ENCODE measurements at places on chromosomes 2 and 18.

- DNase-seq: no peak
- H3K27me3 ChIP-seq: no peaks in the 10 kb centered on the region
- H3K27ac ChIP-seq: no peak overlapping the region
- H3K36me3 ChIP-seq: no peaks in the 10 kb centered on the region
- H3K4me1 ChIP-seq: no peaks in the 10 kb centered on the region
- H3K4me3 ChIP-seq: no peak overlapping the region
These were observed 519.4 kb upstream of the DSEL start for GRCh38 chr18:68035774-68036522.

- no peak overlapping the region for H3K4me3 ChIP-seq
- H3K36me3 ChIP-seq: no peaks in the 10 kb centered on the region
- no peaks in the 10 kb centered on the region for H3K4me1 ChIP-seq
- DNase-seq: no peak
- no peaks in the 10 kb centered on the region for H3K27me3 ChIP-seq
These were observed 366.0 kb downstream of the CPS1 start for GRCh38 chr2:210922419-210922818.

DNA sequence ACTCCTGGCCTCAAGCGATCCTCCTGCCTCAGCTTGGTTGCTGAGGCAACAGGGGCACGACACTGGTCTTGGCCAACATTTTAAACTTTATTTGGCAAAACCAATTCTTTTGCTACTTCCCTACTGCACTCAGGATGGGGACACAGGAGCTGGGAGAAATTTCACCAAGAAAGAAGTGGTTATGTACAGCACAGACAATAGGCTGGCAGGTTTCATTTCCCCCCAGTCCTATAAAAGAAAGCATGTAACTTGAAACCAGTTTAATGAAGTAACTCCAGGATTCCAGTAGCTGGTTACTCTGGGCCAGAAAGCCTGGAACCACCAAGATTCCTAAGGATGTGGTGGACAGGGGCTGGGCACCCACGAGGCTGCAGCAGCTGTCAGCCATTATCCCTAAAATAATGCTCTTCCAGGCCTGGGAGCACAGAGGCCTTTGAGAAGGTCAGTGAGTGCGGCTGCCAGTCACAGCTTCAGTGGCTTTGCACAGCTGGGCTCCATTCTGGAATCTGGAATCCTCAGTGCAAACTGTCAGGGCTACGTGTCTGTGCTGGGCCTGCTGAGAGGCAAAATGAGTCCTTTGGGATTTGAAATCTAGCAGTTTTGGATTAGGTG is 142.3 kb upstream of the ITGA6 start:
- no peaks in the 10 kb centered on the region for H3K36me3 ChIP-seq
- no peaks in the 10 kb centered on the region for H3K27me3 ChIP-seq
- no peak for DNase-seq
- no peak overlapping the region for H3K4me3 ChIP-seq
- no peak overlapping the region for H3K27ac ChIP-seq

DNA sequence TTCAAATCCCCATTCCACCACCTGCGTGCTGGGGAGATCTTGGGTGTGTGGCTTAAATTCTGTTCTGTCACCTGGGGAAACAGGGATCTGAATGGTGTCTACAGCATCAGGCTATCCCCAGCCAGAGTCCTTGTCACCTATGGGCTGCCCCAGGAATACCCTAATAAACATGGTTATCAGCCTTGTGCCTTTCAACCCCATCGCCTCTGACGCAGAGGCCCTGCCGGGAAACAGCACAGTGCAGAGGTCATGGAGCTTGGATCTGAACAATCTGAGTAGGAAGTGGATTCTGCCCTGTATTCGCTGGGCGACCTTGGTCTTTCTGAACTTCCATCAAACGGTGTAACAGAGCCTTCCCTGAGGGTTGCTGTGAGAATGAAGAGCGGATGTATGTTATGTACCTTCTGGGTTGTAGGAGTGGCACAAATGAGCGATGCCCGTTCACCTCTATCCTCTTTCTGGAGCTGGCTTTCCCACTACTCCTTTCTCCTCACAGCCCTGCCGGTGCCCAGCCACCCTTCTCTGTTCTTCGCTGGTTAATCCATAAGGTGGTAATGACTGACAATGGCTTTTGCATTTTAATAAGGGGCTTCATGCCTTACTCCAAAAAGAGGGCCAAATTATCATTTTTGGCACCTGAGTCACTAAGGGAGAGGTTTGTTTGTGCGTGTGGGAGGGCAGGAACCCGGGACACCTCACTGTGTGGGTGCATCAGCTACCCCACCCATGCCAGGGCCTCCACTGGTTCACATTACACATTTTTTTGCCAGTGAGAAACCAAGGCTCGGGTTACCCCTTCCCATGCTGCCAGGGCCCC is 256.5 kb downstream of the MYCN start:
- H3K27ac ChIP-seq: no peak overlapping the region
- no peak overlapping the region for H3K4me3 ChIP-seq
- no peaks in the 10 kb centered on the region for H3K27me3 ChIP-seq
- no peaks in the 10 kb centered on the region for H3K36me3 ChIP-seq
- DNase-seq: no peak
- H3K4me1 ChIP-seq: peaks cover 23% of the 10 kb centered on the region

- DNase-seq: no peak
- H3K27me3 ChIP-seq: no peaks in the 10 kb centered on the region
- H3K36me3 ChIP-seq: peaks cover 6% of the 10 kb centered on the region
- H3K27ac ChIP-seq: no peak overlapping the region
- no peak overlapping the region for H3K4me3 ChIP-seq
These were observed 33.6 kb downstream of the DGKD start for GRCh38 chr2:233387667-233388528.

GRCh38 chr18:11785444-11786055 is 65.7 kb upstream of the CHMP1B start:
- peaks cover 25% of the 10 kb centered on the region for H3K4me1 ChIP-seq
- no peaks in the 10 kb centered on the region for H3K36me3 ChIP-seq
- H3K27ac ChIP-seq: peak overlapping the region; percentile 32
- H3K4me3 ChIP-seq: peak overlapping the region; percentile 48

DNA sequence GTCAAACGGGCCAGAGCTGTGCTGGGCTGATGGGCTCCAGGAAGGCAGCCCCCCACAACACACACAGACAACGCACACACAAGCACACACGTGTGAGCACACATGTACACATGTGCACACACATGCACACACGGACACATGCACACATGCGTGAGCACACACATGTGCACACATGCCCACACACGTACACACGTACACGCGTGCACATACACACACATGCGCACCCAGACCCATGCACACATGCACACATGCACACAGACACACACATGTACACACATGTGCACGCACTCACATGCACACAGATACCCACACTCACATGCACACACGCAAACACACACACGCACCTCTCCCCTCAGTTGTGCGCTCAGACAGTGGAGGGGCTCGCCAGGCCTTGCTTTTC is 31.2 kb upstream of the HPCAL1 start:
- no peaks in the 10 kb centered on the region for H3K4me1 ChIP-seq
- peak; percentile 42 for DNase-seq
- no peak overlapping the region for H3K4me3 ChIP-seq
- no peaks in the 10 kb centered on the region for H3K27me3 ChIP-seq
- H3K27ac ChIP-seq: no peak overlapping the region

- no peak overlapping the region for H3K4me3 ChIP-seq
- peaks cover 63% of the 10 kb centered on the region for H3K27me3 ChIP-seq
- no peaks in the 10 kb centered on the region for H3K36me3 ChIP-seq
- H3K27ac ChIP-seq: no peak overlapping the region
- DNase-seq: no peak
These were observed 84.1 kb downstream of the CELF4 start for GRCh38 chr18:37481491-37481890.

- H3K36me3 ChIP-seq: peaks cover 3% of the 10 kb centered on the region
- H3K27ac ChIP-seq: no peak overlapping the region
- no peak overlapping the region for H3K4me3 ChIP-seq
- H3K4me1 ChIP-seq: no peaks in the 10 kb centered on the region
These were observed 106.3 kb downstream of the NCOA1 start for GRCh38 chr2:24597181-24597870.

DNA sequence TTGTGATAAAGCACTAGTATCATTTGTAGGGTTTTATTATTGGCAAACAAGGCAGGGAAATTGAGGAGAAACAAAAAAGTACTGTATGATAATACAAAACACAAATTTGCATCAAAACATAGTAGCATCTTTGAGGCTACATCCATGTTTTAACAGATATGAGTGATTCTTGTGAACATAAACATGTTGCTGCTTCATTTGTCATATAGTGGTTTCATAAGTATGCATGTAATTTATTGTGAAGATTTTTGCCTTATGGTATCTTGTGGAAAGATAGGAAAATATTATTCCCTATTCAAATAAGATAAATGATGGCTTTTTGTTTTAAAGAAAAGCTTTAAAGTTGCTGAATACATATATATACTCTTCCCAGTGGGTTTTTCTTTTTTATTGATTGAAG is 60.3 kb downstream of the VRK2 start:
- H3K27ac ChIP-seq: no peak overlapping the region
- H3K4me1 ChIP-seq: peaks cover 4% of the 10 kb centered on the region
- no peak overlapping the region for H3K4me3 ChIP-seq

DNA sequence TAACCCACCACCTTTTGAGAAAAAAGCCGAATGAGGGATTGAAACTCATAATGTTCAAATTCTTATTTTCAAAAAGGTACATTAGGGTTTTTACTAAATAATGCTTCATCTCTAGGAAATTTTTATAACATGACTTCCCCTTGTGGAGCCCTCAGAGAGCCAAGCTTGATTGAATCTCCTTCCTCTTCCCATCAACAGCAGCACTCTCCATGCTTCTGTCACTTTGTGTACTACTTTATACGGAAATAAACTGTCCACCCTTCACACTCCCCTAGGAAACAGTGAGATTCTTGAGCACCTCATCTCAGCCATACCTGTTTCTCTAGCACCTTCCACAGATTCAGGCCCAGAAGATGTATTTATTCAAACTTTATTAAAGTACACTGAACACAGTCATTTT is 51.8 kb downstream of the TFPI start:
- H3K27ac ChIP-seq: no peak overlapping the region
- no peaks in the 10 kb centered on the region for H3K36me3 ChIP-seq
- no peak for DNase-seq
- peaks cover 20% of the 10 kb centered on the region for H3K4me1 ChIP-seq
- no peak overlapping the region for H3K4me3 ChIP-seq

- no peaks in the 10 kb centered on the region for H3K27me3 ChIP-seq
- DNase-seq: no peak
- peak overlapping the region; percentile 90 for H3K27ac ChIP-seq
- peaks cover 27% of the 10 kb centered on the region for H3K4me1 ChIP-seq
- peak overlapping the region; percentile 95 for H3K4me3 ChIP-seq
- H3K36me3 ChIP-seq: peaks cover 7% of the 10 kb centered on the region
These were observed 1.5 kb downstream of the KANSL3 start for GRCh38 chr2:96636551-96637171.

DNA sequence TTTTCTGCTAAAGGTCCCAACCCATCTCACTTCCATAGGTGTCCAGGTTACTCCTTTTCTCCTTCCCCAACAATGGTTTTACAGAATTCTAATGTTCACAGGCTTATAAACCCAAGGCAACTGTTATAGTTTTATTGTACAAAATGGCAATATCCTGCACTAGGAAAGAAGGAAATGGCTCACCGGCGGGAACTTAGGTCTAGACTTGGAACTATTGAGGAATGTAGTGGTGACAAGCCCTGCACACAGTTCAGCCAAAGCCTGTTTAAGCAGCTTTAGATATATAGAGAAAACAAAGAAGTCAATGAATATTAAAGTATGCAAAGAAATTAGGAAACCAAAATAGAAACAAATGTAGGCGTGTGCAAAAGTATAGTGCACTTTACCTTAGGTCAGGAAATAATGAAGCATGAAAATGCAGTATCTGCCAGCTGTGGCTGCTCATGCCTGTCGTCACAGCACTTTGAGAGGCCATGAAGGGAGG is 22.7 kb upstream of the KCNG3 start:
- DNase-seq: no peak
- no peak overlapping the region for H3K27ac ChIP-seq
- no peaks in the 10 kb centered on the region for H3K4me1 ChIP-seq
- H3K27me3 ChIP-seq: no peaks in the 10 kb centered on the region
- no peak overlapping the region for H3K4me3 ChIP-seq
- H3K36me3 ChIP-seq: no peaks in the 10 kb centered on the region

DNA sequence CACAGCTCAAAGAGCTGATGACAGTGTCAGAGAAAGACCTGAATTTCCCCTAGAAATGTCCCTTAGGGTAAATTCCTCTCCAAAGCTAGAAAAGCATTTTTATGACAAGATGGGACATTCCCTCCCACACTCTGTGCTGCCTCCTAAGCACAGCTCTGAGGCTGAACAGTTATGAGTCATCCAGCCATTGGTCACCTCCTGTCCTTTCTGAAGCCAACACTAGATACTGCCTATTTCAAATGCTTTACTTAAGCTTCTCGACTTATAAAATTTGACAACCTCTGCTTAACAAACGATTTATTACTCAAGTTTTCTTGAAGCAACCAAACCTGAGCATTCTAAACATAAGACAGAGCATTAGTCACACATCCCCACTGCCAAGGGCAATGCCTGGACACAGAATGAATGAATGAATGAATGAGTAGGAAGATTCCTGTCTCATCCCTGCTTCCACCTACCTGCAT is 35.4 kb downstream of the B4GALT6 start:
- H3K27me3 ChIP-seq: no peaks in the 10 kb centered on the region
- H3K36me3 ChIP-seq: peaks cover 18% of the 10 kb centered on the region
- DNase-seq: no peak

DNA sequence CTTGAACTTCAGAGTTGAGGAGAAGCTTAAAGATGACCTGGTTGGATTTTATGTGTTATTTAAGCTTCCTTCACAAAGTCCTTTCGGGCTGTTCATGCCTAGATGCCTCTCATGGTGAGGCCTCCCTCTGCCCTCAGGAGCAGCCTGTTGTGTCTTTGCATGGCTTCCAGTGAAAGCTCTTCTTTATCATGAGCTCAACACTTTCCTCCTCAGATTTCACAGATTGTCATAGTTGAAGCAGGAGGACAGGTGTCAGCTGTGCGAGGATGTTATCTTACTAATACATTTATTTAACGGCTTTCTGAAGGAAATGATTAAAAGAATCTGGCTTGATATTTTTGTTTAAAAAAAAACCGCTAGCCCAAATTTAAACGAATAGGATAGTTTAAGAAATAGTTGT is 48.8 kb upstream of the ITSN2 start:
- peaks cover 4% of the 10 kb centered on the region for H3K27me3 ChIP-seq
- peaks cover 13% of the 10 kb centered on the region for H3K4me1 ChIP-seq
- DNase-seq: no peak
- H3K36me3 ChIP-seq: no peaks in the 10 kb centered on the region
- H3K4me3 ChIP-seq: no peak overlapping the region
- no peak overlapping the region for H3K27ac ChIP-seq

GRCh38 chr18:2905854-2906703 is 59.3 kb downstream of the EMILIN2 start:
- H3K27ac ChIP-seq: no peak overlapping the region
- DNase-seq: no peak
- peak overlapping the region; percentile 80 for H3K4me3 ChIP-seq
- peaks cover 24% of the 10 kb centered on the region for H3K27me3 ChIP-seq

- peak overlapping the region; percentile 12 for H3K4me3 ChIP-seq
- DNase-seq: no peak
- peaks cover 5% of the 10 kb centered on the region for H3K4me1 ChIP-seq
- no peaks in the 10 kb centered on the region for H3K36me3 ChIP-seq
- no peak overlapping the region for H3K27ac ChIP-seq
These were observed 45.3 kb upstream of the SERPINE2 start for GRCh38 chr2:224084266-224084892.
